ENCODE measurements at places on chromosomes 2 and 18.

DNA sequence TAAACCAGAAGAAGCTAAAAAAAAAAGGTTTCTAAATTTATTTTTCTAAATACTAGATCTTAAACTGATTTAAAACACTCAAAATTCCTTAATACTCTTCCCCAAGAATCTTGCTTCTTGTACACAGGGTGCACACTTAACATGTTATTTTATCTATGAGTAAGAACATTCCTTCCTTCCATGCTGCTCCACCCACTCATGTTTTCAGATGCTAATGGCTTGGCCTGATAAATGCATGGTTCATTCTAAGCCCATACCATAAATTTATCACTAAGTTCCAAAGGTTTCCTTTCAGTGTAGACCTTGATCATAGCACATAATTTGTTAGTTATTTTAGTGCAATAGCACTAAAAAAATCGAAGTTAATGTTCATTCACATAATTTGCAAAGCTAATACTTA is 8.1 kb downstream of the FBXO48 start:
- no peak for DNase-seq

GRCh38 chr2:85765081-85765731 is 11.4 kb downstream of the ATOH8 start:
- DNase-seq: no peak

DNA sequence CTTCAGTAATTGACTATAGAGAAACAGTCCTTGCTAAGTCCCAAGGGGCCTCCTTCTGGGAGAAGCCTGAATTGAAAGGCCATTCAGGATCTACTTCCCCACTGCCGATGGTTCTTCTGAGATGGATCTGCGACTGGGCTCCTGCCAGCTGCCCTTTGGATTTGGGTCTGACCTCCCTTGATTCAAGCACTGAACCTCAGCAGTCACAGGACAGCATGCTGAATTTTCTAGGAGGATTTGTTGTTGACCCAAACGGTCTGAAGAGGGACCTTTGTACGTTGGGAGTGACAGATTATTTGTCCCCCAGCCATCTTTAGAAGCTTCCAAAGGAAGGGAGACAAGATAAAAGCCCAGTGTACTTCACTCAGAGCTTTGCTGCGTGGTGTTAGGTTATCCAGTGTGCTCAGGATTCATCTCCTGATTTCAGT is 67.1 kb downstream of the NXPH2 start:
- no peak for DNase-seq

- DNase-seq: no peak
These were observed 34.9 kb upstream of the APCDD1 start for GRCh38 chr18:10419420-10420103.
